ENCODE measurements at places on chromosomes 6 and 20.

GRCh38 chr6:101668496-101669030 is 275.1 kb downstream of the GRIK2 start:
- peak; percentile 4 for DNase-seq

- no peak for DNase-seq
Observed at GRCh38 chr6:5469101-5469846, 208.0 kb downstream of the FARS2 start.

DNA sequence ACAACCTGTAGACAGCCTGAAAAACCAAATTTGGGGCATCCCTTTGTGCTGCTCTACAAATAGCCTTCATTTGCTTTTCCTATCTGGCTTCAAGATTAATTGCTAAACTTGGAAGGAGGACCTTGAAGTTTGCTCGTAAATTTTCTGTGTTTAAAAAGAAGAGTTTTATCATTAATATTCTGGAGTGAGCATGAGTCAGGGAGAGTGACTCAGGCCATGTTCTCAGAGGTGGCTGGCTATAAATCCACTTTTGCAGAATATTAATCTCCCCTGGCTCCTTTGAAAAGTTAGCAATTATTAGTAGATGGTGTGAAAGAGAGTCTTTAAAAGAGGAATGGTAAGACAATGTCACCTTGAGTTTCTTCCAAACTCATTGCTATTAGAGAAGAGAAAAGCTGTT is 91.0 kb downstream of the ANKEF1 start:
- peak; percentile 71 for DNase-seq

DNA sequence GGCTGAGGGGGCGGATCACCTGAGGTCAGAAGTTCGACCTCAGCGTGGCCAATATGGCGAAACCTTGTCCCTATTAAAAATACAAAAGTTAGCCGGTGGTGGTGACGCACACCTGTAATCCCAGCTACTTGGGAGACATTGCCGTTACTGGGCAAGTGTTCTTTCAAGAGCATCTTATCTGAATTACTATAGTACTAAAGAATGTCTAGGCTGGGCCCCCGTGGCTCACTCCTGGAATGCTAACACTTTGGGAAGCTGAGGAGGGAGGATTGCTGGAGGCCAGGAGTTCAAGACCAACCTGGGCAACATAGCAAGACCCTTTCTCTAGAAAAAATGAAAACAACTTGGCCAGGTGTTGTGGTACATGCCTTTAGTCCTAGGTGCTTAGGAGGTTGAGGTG is 859 bp upstream of the ZFP57 start:
- DNase-seq, result no peak

GRCh38 chr6:24539416-24539815 is 44.6 kb downstream of the ALDH5A1 start:
- DNase-seq, result no peak

DNA sequence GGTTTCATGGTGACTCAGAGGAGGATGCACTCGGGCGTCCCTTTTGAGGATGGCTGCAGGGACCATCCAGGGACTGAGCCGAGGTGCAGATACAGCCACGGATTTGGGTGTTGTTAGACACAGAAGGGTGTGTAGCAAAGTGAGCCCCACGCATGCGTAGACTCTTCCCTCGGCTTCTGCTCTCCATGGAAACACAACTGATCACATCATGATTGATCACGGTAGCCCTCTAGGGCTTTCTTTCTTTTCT is 606 bp upstream of the ULBP1 start:
- peak; percentile 67 for DNase-seq

GRCh38 chr20:44354979-44355497 is 461 bp upstream of the HNF4A start:
- no peak for DNase-seq

DNA sequence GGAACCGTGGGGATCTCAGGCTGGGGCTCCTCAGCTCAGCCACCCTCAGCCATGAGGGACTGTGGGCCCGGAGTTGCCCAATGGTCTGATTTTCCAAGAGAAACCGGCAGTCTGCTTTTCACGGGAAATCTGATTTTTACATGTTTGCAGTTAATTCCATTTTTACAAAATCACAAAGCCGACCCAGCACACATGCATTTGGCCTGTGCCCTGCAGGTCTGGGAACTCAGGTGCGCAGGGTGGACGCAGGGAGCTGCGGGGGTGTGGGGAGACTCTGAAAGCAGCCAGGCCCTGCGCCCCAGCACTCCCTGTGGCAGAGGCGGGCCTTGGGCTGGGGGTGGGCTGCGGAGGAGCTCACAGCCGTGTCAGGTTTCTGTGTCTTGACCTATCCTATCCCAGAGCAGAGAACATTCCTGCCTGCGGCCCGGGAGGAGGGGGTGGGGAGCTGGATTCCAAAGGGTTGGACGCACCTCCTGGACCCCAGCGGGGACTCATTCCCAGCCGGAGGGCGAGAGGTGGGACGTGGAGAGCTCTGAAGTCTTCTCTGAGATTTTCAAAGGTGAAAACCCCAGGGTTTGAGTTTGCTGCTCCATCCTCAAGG is 60.6 kb downstream of the ADNP start:
- peak; percentile 86 for DNase-seq

DNA sequence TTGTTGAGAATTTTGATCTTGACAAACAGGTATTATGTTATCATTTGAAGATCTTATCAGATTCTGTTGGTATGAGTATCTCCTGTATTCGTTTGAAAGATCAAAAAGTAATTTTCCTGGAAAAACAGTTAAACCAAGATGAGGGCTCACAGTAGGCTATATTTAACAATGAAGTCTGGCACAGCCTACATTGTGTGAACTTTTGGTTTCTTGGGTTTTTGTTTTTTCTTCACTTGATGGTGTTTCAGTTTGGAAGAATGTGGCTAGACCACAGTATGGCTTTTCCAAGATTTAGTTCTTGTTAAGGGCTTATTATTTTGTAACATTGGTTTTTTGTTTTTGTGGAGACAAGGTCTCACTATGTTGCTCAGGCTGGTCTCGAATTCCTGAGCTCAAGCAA is 306.4 kb downstream of the CDKAL1 start:
- DNase-seq, result peak; percentile 56

DNA sequence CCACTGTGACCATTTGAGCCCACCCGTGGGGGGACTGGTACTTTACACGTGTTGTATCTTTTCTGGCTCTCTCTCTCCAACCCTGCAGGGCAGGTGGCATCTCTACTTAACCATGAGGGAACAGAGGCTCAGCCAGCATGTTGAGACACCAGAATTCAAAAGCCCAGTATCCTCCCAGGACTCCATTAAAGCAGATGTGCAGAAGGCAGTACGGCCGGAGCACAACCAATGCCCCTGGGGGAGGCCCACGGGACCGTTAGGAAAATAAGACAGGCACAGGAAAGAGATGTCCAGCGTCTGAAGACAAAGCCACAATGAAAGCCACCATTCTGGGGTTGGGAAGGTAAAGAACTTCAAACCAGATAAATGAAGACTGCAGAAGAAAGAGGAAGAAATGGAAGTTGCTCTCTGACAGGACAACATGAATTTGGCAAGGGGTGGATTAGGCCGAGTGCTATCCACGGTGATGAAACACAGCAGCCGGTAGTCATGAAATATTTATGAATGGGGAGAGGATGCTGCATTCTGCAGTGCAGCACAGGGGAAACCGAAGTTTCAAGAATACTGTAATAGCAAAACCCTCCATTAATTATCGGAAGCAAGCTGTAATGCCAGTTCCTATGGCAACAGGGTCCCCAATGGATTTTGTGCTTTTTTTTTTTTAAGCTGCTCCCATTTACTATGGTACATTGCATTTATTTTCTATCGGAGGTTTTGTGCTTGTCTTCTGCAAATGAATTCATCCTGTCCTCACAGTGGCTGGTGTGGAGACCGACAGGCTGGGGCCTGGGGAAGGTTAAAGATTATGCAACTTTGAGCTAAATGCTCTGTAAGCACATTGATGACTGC is 179.4 kb downstream of the NRN1 start:
- DNase-seq, result no peak

GRCh38 chr6:156056085-156056484 is 600.4 kb upstream of the NOX3 start:
- DNase-seq, result no peak

GRCh38 chr6:134902936-134903335 is 47.0 kb downstream of the ALDH8A1 start:
- no peak for DNase-seq

GRCh38 chr6:47141963-47142362 is 99.8 kb upstream of the ADGRF1 start:
- no peak for DNase-seq

GRCh38 chr6:80182308-80182707 is 75.8 kb downstream of the BCKDHB start:
- DNase-seq, result peak; percentile 75

- DNase-seq, result peak; percentile 95
Observed at GRCh38 chr20:6566821-6567220, 200.7 kb upstream of the BMP2 start.

DNA sequence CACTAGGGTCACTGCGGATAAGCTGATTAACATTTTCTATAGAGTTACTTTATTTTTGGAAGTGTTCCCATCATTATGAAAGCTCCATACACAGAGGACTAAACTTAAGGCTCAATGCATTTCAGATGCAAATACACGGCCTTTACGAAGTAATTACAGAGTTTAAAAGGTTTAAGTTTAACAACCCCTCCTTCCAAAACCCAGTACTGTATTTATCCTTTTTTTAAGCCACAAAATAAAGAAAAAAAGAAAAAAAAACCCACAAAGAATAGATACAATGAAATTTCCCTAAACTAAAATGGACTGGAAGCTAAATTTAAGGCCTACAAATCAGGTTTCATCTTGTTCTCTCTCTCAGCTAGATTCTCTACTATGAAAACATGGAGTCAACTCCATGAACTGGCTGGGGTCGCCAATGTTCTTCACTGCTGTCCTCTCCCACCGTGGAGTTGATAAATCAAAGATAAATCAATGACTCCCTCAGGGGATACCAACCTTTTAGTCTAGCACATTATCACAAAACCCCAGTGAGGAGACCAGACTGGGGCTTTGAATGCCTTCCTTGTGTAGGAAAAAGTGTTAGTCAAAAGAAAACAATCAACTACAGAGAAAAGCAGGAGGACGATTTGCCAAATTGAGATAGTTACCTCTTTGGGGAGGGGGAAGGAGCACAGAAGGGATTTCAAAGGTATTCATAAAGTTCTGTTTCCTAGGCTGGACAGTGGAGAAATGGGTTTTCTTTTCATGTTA is 52.5 kb downstream of the TNFRSF21 start:
- no peak for DNase-seq

- no peak for DNase-seq
Observed at GRCh38 chr6:107786179-107786578, 37.9 kb downstream of the SCML4 start.

GRCh38 chr6:37517411-37517812 is 17.7 kb upstream of the CCDC167 start:
- DNase-seq, result peak; percentile 32

GRCh38 chr6:132259070-132259469 is 142.2 kb downstream of the MOXD1 start:
- DNase-seq, result no peak

DNA sequence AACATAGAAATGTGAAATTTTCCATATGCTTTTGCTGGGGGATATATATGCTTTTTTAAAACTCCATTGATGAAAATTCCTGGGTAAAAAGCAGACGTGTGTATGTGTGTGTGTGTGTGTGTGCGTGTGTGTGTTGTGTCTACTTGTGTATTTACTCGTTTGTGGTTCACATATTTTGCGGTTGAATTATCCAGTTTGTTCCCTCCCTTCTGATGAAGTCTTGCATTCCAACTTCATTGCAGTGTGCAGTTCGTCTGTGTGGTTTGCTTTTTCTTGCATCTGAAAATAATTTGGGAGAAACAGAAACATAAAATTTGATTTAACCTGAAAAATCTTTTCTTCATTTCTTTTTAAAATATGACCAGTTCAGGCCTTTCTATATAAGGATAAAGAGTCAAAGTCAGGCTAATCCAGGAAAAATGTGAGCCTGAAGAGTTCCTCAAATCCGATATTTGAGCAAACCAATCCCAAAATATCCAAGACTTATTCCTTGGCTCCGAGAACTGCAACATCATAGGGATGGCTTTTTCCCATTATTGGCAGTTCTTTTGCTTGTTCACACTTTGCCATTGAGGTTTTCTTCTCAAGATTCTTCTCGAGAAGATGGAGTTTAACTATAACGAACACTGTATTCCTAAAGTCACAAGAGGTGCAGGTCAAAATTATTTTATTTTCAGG is 202.2 kb upstream of the CCN2 start:
- DNase-seq, result peak; percentile 99

DNA sequence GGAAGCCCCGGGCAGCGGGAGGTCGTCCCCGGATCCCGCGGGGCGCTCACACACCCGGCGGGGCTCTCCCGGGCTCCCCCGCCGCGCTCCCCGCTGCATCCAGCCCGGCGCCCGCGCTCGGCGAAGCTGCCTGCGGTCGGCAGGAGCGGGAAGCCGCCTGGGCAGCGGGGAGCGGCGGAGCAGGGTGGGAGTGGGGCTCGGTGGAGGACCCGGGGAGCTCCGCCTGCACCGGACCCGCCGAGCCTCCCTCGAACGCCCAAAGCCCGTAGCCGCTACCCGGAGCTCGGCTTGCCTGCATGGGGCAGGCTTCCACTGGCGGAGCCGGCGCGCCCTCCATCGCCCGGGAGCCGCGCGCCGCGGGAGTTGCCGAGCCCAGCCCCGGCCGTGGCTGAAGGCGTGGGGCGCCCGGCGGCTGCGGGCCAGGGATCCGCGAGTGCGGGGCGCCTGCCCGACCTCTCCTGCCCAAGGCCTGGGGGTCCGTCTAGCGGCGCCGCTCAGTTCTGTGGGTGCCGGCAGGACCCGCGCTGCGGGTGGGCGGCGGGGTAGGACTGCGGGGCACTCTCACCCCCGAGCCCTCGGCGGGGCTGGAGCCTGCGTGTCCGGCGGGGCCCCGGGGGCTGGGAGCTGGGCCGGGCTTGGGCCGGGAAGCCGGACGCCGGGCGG is 671 bp downstream of the CDH4 start:
- peak; percentile 28 for DNase-seq

DNA sequence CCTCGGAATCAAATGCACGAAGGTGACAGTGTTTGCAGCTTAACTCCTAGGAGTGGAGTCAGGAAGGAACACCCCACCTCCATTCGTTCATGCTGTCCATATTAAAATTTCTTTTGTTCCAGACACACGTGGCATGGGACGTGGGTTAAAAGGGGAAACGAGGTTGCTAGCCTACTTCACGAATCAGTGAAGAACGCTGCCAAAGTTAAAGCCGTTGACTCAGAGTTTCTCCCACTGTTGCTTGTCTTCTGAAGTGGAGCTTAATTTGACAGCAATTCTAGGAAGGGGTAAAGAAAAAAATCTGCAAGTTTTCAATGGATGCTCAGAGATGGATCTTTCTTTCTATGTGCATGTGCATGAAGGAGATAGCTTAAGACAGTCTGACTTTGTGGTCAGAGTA is 499.1 kb downstream of the CD83 start:
- peak; percentile 29 for DNase-seq

GRCh38 chr20:45406260-45407066 is 1.6 kb upstream of the DBNDD2 start:
- DNase-seq, result peak; percentile 10

GRCh38 chr20:12047838-12048432 is 130.2 kb downstream of the BTBD3 start:
- DNase-seq, result peak; percentile 41

GRCh38 chr6:88492241-88492640 is 326.1 kb upstream of the CNR1 start:
- DNase-seq, result no peak

GRCh38 chr6:125818225-125818657 is 27.5 kb downstream of the NCOA7 start:
- no peak for DNase-seq

- DNase-seq, result no peak
Observed at GRCh38 chr6:45514454-45515230, 136.9 kb upstream of the SUPT3H start.

- no peak for DNase-seq
Observed at GRCh38 chr20:40961686-40962640, 66.7 kb upstream of the TOP1 start.

All from fibroblast of skin of abdomen (primary cell).